ENCODE measurements at places on chromosomes 2 and 18.

DNA sequence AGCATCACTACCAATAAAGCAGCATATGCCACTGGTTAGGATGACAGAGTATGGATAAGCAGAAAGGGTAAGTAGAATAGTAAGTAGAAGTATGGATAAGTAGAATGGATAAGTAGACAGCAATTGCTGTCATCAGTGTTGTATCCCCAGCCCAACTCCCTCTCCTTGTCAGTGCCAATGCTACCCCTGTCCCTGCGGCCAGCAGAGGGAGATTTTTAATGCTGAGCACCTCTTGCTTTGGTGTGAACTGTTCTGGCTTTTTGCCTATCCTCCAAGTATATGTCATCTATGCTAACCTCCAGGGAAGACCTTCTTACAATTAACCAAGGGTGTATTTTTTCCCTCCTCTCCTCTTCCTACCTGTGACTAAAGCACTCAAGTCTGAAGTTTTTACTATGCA, 136.7 kb upstream of the SPHKAP start:
- no peak for DNase-seq

- no peak for DNase-seq
Observed at GRCh38 chr2:99348173-99348572, 11.0 kb downstream of the EIF5B start.

GRCh38 chr2:132824716-132825115, 154.7 kb upstream of the LYPD1 start:
- DNase-seq: no peak

GRCh38 chr18:30465096-30465495, 577.4 kb downstream of the DSC3 start:
- no peak for DNase-seq

GRCh38 chr2:38068234-38068633, 7.7 kb downstream of the CYP1B1 start:
- DNase-seq: no peak

- no peak for DNase-seq
Observed at GRCh38 chr18:60053747-60054304, 154.0 kb downstream of the PMAIP1 start.

- DNase-seq: no peak
Observed at GRCh38 chr2:147364597-147364996, 480.2 kb upstream of the ACVR2A start.

- no peak for DNase-seq
Observed at GRCh38 chr2:116499389-116499788, 1315.1 kb upstream of the DDX18 start.

GRCh38 chr2:236965021-236965840, 120.5 kb upstream of the COPS8 start:
- DNase-seq: no peak

DNA sequence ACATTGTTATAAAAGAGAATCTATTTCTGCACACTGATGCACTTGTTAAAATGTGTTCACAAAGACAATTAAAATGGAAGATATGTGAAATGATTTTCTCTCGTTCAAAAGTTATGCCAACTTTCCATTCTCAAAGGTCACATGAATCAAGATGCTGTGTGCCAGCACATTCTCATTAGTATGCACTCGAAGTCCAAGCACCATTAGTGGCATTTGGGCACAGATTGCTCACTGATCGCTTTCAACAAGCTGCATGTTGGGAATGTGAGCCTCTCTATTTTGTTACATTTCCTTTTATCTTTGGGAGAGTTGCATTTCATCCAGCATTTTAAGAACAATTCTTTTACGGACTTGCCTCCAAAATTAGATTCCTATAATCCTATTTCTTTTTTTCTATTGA, 398.9 kb downstream of the FBXO15 start:
- no peak for DNase-seq

DNA sequence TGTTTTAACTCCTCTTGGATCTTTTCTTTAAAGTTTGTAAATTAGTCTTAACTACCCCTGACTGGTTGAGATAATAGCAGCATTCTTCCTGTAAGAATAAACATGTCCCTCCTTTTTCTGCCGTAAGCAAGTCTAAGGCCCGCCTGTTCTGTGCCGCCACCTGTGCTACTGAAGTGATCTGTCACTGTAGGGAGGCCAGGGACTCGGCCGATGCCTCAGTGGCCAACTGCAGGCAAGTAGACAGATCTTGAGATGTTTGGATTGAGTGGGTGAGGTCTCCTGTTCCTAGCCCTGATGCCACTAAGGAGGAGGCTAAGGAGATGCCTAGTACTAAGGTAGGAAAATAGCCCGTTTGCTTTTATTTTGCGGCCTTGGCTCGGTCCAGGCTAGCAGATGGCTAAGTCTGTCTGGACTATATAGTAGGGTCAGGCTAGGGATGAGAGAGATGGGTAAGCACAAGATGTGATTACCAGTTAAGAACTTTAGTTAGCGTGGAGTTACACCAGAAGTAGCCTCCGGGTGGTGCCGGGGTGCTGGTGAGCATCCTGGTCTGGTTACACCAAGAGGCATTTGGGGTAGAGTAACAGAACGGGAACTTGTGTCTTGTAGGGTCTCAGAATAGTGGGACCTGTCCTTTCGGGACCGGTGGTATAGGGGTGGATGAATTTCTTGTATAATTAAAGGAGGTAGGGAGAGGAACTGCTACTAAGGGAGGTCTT, 584.2 kb downstream of the SUCLG1 start:
- DNase-seq: no peak

GRCh38 chr2:147976102-147976501, 44.4 kb downstream of the ORC4 start:
- DNase-seq: no peak

DNA sequence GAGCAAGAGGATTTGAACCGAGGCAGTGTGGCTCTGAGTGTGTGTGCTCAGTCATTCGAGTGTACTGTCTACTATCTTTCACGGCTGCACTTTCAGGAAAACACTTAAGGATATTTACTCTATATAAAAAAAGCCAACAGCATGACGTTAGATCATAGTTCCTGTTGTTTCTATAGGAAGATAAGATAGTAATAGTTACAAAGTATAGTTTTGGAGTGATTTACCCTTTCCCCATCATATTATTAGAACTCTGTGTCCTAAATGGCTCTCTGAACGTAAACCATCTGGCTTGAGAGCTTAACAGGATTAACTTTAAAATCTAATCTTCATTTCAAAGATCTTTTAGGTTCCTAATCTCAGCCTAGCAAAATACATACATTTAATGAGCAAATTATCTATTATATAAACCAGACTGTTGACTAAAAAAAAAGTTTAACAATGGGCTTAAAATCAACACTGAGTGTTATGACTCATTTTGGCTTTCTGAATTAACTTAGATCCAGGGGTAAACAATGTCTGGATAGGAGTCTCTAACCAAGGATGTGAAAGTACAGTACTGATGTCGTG, 150.3 kb upstream of the DNMT3A start:
- DNase-seq: no peak

GRCh38 chr2:175025946-175026345, 20.8 kb upstream of the CHN1 start:
- no peak for DNase-seq

DNA sequence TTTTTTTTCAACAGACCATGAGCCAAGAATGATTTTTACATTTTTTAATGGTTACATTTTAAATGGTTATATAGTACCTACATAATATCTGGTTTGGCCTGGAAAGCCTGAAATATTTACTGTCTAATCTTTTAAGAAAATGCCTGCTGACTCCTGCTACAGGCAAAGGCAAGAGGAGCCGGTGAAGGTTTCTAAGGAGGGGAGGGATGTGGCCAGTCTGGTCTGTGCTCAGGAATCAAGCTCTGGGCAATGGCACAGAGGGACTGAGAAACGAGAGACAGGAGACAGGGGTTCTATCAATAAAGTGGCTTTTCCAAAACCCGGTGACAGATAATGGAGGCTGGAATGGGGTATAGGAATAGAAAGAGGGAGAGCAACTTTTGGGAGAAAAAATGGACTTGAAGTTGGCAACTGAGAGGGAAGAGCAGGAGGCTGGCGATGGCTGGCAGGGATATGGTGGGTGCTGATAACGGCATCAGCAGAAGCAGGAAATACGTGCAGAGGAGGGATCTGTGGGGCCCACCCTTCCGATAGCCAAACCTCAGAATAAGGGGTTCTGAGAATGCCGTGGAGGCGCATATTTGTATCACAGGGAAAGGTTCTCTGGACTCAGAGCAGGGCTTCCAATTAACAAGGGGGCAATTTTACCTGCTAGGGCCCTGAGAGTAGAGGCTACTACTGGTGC, 64.0 kb upstream of the DNMT3A start:
- no peak for DNase-seq

GRCh38 chr18:65415098-65415497, 335.7 kb upstream of the CDH7 start:
- no peak for DNase-seq

DNA sequence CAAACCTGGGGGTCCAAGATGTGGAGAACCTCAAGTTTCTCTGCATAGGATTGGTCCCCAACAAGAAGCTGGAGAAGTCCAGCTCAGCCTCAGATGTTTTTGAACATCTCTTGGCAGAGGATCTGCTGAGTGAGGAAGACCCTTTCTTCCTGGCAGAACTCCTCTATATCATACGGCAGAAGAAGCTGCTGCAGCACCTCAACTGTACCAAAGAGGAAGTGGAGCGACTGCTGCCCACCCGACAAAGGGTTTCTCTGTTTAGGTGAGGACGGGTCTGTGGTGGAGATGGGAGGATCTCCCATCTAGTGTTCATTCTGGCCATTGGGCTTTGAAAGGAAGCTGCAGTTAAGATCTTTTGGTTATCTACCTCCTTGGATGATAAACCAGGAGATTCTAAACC, 2.9 kb downstream of the CASP10 start:
- DNase-seq: no peak

- no peak for DNase-seq
Observed at GRCh38 chr2:3197308-3197707, 180.3 kb downstream of the EIPR1 start.

Measured in cortex of kidney (tissue), 1 donor.